CD4-positive, CD25-positive, alpha-beta regulatory T cell (primary cell): ENCODE measurements at places on chromosomes 7 and 10.

DNA sequence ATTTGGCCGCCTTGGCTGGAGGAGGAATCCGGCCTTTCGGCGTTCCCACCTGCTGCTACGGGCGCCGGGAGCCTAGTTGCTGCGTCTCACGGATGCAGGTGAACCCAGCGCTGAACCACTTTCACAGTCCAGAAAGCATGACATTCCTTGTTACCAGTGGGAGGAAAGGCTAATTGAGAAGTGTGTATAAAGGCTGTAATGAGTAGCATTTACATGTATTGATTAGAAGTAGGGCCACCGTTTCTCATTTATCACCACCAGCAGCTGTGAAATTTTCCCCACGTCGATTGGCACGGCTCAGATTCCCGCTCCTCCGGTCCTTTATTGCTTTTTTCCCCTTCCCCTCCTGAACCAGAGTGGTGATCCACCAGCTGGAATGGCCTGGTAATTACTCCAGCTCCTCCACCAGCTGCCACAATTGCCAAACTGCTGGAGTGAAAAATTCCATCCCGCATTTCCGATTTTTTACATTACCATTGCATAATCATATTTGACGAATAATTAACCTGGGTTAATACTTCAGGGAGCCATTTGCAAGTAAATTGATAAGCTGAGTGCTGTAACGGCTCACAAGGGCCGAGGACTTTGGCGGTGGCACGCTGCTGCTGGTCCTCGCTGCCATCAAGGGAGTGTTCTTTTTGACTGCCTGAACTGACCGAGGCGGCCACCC, 153.3 kb downstream of the POU6F2 start:
- DNase-seq, result no peak

DNA sequence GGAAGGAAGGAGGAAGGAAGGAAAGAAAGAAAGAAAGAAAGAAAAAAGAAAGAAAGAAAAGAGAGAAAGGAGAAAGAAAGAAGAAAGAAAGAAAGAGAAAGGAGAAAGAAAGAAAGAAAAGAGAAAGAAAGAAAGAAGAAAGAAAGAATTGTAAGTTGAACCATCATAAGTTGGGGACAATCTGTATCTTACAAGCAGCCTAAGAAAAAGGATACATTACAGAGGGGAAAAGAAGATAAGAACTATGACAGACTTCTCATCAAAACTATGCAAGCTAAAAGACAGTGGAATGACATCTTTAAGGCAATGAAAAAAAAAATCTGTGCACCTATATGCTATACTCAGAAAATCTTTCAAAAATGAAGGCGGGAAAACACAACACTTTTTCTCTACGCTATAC, 50.3 kb upstream of the SP4 start:
- no peak for DNase-seq

GRCh38 chr10:72277340-72277995, 3.7 kb downstream of the DDIT4 start:
- DNase-seq, result no peak

DNA sequence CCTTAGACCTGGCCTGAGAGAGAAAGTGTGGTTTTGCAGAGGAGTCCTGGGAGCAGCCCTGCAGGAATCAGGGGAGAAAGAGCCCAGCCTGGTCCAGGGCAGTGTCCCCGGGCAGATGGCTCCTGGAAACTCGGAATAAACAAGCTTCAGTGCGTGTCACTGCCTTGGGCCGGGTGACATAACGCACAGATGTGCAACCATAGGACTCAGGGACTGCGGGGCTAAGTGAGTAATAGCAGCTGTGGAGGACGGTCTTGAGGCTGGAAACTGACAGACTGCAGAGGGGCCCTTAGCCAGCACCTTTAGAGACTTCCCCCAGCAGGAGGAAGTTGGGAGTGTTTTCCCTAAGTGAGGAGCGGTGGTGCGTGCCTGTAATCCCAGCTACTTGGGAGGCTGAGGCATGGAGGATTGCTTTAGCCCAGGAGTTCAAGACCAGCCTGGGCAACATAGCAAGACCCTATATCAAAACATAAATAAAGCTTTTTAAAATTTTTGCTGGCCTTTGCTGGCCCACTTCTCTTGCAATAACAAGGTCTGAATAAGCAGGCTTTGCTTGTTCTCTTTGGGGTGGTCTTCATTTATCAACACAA, 5.3 kb upstream of the CLIP2 start:
- DNase-seq, result no peak

GRCh38 chr10:81309041-81309552, 565.9 kb upstream of the NRG3 start:
- no peak for DNase-seq

- no peak for DNase-seq
Observed at GRCh38 chr10:84668186-84668763, 339.9 kb downstream of the CCSER2 start.

- no peak for DNase-seq
Observed at GRCh38 chr7:129462420-129462819, 28.2 kb downstream of the STRIP2 start.

DNA sequence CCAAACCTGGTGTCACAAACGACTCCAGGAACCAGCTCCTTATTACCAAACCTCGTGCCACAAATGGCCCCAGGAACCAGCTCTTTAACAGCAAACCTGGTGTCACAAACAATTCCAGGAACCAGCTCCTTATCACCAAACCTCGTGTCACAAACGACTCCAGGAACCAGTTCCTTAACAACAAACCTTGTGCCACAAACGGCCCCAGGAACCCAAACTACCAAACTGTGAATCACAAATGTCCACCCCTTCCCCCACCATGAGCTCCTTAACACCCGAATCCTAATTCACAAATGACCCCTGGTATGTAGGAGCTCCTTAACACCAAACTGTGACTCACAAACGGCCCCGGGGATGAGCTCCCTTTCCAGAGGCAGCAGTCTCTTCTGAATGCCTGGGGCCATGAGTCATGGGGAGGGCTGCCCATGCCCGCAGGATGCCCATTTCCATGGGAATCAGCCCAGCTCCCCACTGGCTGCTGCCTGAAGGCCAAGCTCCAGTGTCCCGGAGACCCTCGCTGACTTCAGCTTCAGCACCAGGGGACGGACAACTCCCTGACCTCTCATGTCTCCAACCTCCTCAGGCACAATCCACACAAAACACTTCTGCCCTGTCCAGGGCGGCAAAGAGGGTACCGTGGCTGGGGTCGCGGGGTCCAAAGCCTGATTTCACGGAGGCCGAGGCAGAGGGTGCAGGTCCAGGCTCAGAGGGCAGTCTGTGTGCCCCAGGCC, 213.1 kb downstream of the ELFN1 start:
- no peak for DNase-seq

DNA sequence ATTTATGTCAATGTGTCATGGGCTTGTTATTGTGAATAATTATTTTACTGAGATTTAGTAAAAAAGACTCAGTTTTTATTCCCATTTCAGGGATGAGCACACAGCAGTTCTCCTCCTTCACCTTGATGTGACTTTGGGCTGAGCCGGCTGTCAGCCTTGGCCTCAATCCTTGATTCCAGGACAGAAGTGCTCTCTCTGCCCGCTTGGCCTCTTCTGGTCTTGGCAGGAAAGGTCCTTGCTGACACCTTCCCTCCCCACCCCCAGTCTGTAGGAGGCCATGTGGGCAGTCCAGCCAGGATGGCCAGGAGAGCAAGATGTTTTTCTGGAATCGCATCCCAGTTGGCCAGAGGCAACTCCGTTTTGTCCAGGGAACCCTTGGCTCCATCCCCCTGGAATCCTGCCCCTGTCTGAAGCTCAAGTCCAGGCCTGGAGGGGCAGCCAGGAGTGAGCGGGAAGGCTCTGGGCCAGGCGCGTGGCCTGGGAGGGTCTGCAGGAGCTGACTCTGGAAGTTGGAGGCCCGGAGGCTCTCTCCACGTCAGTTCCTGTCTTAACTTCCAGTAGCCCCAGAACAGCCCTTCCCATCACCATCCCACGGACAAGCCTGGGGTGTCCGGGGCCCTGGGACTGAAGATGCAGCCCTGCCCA, 100.9 kb downstream of the PDGFA start:
- no peak for DNase-seq

DNA sequence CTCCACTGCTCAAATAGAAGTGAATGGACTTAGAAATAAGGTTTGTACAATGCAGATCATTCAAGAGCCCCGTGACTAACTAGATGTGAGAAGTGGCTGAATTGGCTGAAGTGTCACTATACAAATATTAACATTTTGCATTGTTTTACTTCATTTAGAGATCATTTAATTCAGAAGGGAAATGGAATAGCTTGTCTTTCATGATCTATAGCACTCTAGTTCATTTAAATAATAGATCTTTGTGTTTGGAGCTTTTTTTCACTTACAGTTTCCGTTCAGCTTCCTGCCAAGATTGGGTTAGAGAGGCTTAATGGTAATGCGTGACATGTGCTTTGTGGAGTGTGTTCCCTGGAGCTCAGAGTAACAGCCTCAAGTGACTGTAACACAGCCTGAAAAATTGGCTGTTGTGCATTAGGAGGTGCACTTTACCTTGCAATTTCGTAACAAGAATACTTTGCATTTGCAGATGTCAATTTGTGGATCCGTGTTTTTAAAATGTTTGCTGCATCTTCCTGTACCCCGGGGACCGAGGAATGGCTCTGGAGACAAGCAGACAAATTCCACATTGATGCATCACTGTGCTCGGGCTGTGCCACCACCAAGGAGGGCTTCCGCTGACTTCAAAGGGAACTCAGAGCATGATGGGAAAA, 170.3 kb downstream of the NRP1 start:
- no peak for DNase-seq

GRCh38 chr10:3668966-3669330, 116.1 kb downstream of the KLF6 start:
- peak; percentile 56 for DNase-seq

DNA sequence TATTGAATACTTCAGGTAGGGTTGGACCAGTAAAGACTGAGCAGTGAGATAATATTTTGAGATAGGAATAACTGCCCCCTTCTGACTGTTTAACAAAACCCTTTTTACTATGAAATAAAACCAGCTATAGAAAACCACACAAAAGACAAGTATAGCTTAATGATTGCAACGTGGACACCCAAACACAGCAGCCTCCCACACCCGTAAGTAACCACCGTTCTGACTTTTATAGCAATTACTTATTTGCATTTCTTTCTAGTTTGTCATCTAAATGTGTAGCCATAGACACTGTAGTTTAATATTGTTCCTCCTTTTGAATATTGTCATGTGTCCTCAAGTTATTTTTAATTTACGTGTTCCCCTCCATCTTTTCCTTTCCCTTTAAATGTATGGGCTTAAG, 42.9 kb upstream of the SYPL1 start:
- DNase-seq, result no peak

DNA sequence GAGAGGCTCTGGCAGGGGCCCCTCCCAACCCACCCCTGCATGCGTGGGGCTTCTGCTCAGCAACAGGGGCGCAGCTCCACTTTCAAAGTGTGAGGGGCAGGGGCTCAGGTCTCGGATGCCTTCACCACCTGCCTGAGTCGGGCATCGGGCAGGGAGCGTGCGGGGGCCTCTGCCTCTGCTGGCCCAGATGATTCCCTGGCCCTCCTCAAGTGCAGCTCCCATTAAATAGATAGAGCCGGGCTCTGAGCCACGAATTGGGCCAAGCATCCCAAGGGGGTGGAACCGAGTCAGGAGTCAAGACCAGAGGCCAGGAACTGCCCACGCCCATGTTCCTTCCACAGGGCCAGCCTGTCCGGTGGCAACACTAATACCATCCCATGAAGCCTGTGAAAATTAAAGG, 108.9 kb upstream of the FAM20C start:
- DNase-seq, result no peak

- DNase-seq, result no peak
Observed at GRCh38 chr10:95314192-95314918, 23.6 kb upstream of the PDLIM1 start.

DNA sequence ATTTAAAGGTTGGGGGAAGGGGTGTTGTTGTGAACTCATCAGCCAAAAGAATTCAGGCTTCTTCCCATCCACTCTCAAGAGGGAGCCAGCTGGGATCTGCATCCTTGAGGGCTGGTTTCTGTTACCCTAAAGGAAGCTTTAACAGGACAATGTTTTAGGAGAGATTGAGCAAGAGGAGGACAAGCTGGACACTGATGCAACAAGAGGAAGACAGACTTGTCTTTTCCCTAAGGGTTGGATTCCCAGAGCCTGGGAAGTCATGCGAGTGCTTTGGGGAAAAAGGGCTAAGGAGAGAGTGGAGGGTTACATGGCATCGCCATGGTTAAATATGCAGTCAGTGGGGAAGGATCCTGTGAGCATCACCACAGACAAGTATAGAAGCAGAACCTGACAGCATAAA, 47.6 kb upstream of the PDE1C start:
- DNase-seq, result no peak

DNA sequence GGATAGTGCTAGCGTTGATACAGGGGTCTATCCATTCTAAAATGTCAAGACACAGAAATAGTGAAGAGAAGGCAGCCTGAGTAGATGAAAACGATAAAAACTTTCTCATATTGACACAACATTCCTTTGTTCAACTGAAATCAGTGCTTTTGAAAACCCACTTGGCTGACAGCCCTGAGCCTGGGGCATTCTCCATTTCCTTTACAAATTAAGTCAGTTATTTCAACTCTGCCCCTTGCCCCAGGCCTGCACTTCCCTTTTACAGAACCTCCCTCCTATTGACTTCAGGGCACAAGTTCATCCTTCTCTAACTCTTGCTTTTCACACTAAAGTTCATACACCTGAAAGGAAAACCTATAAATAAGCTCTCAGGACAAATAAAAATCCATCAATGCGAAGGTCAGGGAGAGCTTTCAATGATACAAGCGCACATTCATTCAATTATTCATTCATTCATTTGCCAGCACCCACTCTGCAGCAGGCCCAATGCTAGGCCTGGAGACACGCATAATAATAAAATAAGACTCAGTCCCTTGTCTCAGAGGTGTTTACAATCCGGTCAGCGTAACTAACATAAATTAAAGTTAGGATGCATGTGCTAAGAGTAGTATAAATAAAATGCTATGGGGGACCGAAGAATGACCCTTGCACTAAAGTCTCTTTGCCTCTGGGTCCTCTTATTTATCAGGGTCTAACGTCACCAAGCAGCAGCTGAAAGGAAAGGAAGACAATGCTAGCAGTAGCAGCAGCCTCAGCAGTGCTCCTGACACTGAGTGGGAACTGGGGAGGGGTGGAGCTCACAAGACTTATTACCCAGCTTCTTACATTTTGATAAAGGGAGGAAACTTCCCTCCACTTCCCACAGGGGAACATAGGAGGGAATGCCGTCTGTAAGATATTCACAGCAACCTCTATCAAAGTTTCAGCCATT, 134.8 kb downstream of the PDE1C start:
- no peak for DNase-seq

GRCh38 chr7:153943457-153943856, 108.7 kb upstream of the DPP6 start:
- no peak for DNase-seq

DNA sequence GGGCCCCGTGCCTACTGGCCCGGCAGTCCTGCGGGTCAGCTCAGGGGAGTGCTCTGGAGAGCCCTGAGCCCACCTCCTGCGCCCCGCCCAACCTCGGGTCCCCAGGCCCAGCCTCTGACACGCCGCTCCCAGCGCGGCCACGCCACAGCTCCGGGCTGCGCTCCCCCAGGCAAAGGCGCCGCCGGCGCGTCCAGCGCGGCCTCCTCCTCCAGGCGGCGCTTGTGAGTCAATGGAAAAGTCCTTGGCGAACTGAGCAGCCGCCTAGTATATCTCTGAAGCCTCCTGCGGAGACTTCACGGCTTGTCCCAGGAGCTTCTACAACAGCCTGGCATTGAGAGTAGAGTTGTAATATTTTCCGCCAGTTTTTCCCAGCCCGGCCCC, 29.5 kb upstream of the BMS1 start:
- DNase-seq, result peak; percentile 47
